ENCODE measurements at places on chromosomes 16 and 17.

DNA sequence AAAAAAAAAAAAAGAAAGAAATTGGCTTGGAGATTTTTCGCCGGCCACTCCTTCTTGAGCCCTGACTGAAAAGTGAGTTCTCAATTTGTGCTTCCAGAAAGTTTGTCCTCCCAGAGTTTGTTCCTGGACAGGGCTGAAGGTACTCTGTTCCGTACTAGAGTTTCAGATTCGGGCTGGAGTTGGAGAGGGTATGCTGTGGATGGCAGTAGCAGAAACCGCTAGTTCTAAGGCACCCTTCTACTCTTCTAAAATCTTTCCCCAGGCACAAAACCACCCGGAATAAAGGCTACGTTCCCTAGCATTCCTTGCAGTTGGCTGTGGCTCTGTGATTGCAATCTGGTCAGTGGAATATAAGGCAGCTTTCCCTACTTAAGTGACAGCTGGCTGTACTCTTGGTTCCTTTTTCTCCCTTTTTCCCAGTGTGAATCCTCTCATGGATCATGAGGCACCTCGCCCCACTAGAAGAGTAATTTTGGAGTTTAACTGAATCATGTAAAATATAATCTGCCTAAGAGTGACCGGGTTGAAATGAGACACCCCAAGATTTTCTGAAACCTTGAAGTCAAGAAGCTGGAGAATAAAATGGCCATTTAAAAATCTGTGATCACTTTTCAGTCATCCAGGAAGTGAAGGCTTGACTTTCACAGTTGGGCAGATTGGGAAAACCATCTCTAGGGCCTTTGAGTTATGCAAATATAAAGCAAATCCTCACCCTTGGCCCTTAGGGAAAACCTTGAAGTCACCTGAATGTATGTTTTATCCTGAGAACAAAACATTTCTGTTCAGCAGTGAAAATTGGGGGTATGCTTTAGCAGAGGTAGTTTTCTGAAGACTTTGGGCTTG is 901 bp upstream of the HEATR6 start:
- DNase-seq, result no peak

DNA sequence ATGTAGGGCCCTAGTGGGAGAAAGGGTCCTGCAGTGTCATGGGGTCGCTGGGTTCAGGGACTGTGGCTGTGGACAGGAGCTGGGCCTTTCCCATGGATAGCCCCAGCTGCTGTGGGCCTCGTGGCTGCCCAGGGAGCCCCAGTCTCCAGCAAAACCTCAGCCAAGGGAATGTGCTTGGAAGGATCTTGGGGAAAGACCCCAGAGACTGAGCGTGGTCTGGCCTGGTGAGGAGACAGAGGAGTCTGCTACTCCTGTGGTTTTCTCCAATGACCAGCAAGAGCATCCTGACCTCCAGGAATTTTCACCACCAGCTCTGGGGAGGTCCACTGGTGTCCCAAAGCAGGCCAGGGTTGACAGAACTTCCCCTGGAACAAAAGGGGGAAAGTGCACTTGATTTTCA is 42.3 kb downstream of the RNF112 start:
- DNase-seq, result no peak

DNA sequence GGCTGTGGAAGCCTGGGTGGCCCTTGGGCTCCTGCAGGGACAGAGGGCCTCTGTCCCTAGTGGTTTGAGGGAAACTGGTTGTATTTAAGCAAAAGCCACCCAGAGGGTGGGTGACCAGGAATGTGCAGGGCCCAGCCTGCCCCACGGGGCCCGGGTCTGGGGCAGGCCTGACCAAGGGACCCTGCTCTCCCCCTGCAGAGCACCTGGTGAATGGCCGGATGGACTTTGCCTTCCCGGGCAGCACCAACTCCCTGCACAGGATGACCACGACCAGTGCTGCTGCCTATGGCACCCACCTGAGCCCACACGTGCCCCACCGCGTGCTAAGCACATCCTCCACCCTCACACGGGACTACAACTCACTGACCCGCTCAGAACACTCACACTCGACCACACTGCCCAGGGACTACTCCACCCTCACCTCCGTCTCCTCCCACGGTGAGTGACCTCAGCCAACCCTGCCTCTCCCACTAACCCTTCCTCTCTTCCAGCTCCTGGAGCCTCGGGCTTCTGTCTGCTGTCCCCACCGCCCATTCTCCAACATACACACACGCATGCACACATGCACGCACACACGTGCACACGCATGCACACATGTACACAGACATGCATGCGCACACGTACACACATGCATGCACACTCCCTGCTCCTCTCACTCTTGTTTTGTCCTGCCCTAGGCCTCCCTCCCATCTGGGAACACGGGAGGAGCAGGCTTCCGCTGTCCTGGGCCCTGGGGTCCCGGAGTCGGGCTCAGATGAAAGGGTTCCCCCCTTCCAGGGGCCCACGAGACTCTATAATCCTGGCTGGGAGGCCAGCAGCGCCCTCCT is 10.4 kb downstream of the GALK1 start:
- no peak for DNase-seq

DNA sequence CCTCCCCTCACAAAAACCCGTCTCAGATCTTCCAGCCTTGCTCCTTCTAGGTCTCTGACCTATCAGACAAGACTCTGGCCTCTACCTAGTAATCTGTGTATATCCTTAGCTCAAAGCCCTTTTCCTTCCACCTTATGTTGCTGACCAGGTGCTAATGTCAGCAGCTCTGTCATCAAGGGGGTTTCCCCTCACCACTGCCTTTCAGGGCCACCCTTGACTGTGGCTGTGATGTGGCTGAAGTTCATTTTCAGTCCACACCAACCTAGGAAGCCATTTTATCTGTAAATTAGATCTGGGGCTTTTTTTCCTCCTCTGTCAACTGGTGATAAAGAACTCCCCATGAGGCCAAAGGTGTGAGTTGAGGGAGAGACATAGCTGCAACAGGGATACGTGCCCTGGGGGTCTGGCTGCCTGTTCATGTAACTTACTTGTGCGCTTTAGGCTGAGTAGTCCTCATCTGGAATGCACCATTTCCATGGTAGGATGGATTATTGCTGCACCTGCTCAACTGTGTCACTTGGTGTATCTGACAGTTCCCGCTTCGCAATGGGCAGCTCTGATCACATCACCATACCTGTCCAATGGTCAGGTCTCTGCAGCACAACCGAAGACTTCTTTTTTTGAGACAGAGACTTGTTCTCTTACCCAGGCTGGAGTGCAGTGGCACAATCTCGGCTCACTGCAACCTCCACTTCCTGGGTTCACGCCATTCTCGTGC is 14.7 kb upstream of the RUNDC3A start:
- DNase-seq, result no peak

DNA sequence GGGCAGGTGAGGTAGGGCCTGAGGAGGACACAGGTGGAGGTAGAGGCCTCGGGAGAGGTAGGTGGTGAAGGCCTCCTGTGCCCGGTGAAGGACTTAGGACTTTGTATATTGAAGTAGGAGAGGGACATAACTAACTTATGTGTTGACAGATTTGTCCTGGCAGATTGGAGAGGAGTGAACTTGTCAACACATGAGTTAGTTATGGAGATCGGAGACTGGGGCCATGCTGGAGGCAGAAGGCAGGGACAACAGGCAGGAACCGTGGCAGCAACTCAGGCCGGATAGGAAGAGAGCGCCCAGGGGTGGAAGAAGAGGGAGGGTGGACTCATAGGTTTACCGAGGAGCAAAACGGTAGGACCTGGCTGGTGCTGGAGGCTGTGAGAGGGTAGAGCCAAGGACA is 18.4 kb downstream of the GLP2R start:
- no peak for DNase-seq

DNA sequence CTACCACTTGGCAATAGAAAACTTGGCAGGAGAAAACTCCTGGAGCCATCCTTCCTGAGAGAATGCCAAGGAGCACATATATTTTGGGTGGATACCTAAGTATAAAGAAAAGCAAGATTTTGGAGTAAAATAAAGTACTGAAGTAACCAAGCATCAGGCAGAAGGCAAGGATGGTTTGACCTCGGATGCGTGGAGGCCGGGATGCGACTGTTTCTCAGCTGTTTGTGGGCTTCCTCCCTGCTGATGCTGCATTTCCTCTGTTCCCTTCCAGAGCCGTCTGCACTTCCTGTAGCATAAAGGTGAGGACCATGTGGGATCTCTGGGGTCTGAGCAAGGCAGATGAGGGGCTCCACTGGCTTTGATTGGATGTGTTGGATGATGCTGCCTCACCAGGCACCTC is 5.5 kb upstream of the TCF25 start:
- DNase-seq, result no peak

GRCh38 chr17:29628644-29629043 is 5.9 kb upstream of the CORO6 start:
- DNase-seq, result no peak

DNA sequence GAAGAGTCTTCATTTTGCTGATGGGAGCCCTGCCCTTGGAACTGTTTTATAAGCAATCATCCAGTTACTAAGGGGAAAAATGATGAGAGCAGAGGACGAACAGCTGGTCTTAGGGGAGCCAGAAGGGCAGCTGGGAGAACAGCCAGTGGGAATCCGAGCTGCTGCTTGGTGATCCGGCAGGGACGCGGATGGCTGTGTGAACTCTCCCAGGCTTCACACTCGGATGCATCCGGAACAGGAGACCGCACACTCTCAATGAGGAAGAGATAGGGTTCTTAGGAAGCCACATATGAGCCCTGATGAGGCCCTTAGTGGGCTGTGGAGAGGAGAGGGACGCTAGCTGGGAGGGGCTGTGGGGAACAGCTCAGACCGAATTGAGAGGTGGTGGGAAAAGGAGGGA is 5.0 kb upstream of the CACNG5 start:
- DNase-seq, result no peak

DNA sequence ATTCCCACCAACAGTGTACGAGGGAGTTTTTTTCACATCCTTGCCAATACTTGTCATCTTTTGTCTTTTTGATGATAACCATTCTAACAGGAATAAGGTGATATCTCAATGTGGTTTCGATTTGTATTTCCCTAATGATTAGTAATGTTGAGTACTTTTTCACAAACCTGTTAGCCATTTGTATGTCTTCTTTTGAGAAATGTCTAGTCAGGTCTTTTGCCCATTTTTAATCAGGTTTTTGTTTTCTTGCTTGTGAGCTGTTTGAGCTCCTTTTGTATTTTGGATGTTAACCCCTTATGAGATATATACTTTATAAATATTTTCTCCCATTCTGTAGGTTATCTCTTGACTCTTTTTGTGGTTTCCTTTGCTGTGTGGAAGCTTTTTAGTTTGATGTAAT is 1.9 kb upstream of the KRTAP4-5 start:
- DNase-seq, result no peak

- DNase-seq, result no peak
Observed at GRCh38 chr16:48131201-48131935, 24.4 kb downstream of the ABCC12 start.

- DNase-seq, result no peak
Observed at GRCh38 chr17:81285179-81285878, 9.8 kb downstream of the SLC38A10 start.

- DNase-seq, result peak; percentile 11
Observed at GRCh38 chr16:56311208-56312027, 113.9 kb downstream of the AMFR start.

GRCh38 chr16:25010542-25010941 is 4.6 kb downstream of the ARHGAP17 start:
- no peak for DNase-seq

DNA sequence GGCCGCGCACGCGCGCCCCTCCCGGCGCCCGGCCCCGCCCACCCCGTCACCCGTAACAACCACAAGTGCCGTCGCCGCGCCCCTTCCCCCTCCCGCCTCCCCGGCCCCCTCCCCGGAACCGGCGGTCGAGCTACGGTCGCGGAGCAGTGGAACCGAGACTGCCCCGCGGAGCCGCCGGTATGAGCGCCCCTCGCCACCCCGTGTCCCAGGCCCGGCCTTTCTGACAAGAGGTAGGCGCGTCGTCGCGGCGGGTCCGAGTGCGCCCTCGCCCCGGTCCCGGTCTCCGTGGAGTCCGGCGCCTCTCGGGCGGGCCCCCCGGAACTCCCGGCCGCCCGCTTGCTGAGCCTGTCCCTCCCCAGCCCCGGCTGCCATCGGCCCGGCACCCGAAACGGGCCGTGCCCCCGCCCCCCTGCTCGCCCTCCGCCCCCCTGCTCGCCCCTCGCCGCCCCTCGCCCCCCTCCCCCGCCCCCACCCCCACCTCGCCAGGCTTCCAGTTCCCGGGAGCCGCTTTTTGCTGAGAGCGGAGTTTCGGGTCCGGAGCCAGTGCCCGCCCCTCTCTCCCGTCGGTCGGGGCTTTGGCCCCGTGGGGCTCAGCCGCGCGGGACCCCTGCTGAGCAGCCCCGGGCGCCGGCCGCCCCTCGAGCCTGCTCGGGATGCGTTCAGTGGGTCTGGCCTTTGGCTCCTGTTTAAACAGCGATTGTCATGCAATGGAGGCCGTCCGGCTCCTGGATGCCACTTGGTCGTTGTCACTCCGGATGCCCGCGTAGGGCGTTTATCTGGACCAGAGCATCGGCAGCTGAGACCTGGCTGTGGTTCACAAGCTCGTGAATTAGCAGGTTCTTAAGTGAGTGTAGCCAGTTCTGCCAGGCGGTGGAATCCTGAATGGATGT is at the start of gene SEC14L1:
Gene SEC14L1 (plus strand): TSS at position 92 of the 890 bp plus-strand sequence. CDS start 2,628 bp downstream, outside the sequence.
- DNase-seq, result peak; percentile 66

DNA sequence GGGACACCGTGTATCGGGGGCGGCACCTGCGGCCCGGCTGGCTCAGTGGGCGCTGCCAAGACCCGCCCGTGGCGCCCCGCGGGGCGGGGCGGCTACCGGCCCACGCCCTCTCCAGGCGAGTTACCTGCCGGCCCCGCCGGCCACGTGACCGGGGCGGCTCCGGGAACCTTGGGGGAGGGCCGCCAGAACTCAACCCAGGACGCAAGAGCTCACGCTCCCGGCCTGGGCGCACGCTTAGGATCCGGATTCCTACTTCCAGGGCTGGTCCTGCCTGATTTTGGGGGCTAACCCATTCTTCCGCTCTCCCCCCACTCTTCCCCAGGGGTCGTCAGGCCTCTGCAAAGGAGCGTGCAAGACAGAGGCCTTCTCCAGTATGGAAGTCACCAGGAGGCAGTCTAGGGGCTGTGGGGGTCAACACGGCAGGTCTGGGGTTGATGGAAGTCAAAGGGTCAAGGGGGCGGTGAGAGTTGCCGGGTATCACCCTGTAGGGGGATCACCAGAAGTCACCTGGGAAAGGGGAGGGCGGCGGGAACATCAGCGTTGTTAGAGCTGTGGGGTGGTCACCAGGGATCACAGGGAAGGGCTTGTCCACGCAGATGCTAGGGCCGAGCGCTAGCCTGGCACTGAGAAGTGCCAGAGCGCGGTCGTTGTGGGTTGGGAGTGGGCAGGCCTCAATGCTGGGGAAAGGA is 354 bp upstream of the ESRP2 start:
- DNase-seq, result no peak

GRCh38 chr17:13749166-13749890 is 147.6 kb upstream of the HS3ST3A1 start:
- no peak for DNase-seq

GRCh38 chr16:61897657-61898056 is 138.6 kb downstream of the CDH8 start:
- DNase-seq, result no peak

Measured in T-helper 2 cell (primary cell).